SHP77 (cell line): ENCODE measurements at places on chromosomes 4 and X.

DNA sequence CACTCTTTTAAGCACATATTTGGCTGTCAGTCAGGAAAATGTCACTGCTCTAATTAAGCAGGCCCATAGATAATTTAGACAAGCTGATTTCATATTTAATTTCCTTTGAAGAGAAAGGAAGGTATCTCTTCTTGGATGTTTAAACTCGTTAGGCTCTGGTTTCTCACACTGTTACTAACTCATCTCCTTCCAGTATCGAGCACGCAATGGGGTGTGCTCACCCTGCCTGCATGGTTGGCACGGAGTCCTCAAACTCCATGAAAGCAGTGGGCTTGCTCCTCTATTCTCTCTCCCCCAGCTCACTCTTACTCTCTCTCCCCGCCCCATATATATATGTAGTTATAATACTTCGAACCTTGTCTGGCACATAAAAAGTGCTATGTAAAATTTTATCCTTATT lies 76.9 kb downstream of the EGF start:
- DNase-seq, result no peak

DNA sequence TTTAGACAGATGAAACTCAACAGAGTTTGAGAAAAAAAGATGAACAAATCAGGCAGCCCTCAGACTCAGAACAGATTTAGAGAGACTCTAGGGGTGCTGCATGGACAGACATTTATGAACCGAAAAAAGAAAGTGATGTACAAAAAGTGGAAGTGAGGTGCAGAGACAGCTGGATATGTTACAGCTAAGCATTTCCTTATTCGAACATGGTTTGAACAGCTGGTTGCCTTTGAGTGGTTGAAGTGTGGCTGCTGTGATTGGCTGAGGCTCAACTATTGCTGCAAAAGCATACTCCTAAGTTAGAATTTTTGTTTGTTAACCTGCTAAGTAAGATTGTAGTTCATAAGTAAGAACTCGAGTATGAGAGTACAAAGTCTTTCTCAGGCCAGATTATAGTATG lies 331.5 kb upstream of the PABPC4L start:
- DNase-seq, result no peak

DNA sequence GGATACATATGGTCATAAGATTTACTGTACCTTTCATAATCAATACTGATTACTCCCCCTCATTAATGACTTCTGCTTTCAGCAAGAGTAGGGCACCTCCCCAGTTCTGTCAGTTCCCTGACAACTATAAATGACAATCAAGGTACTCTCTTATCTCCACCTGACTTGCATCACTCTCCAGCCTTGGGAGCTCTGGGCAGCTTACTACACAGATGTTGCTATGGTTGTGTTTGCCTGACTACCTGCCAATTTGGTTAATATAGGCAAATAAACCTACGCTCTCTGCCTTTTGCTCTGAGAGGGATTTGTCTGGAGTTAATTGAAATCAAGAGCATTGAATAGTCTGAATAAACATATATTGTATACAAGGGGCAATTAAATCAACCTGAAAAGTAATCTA lies 22.8 kb upstream of the MAP7D3 start:
- DNase-seq, result no peak

DNA sequence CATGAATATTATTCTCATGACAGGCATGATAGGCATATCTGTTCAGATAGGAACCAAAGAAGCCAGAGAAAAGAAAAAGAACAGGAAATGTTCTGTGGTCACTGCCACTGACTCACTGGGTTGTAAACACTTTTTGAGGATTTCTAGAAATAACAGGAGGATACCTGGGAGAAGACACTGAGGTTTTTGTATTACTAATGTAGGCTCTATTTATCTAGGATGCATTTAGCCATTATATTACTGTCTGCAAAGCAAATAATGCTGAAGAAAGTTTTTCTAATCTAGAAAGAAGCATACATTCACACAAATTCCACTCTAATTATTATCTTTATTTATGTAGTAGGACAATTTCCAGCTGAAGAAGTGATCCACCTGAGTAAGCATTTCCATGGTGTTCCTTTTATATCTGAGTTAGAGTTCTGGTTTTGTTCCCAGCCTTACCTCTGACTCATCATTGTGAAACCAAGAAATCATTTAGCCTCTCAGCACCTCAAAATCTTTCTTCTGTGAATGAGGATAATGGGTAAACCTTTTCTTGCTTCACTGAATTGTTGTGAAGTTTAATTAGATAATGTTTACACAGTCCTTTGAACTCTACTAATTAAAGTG lies 40.2 kb upstream of the EPGN start:
- DNase-seq, result no peak

DNA sequence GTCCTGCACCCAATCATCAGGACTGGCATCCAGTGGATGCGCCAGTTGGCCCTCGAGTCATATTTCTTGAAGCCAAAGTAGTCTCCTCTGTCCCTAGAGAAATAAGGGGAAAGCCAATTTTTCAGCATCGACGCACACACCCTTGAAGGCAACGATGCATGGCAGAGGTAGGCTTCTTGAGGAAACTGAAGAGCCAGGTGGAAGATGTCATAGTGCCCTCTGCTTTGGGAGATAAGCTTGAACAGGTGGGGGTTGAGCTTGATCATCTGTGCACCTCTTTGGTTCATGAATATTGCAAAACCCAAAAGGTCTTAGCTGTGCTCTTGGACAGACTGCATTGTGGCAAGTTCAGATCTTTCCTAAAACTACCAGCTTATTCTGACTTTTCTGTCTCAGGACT lies 34.6 kb upstream of the WDR1 start:
- DNase-seq, result no peak

DNA sequence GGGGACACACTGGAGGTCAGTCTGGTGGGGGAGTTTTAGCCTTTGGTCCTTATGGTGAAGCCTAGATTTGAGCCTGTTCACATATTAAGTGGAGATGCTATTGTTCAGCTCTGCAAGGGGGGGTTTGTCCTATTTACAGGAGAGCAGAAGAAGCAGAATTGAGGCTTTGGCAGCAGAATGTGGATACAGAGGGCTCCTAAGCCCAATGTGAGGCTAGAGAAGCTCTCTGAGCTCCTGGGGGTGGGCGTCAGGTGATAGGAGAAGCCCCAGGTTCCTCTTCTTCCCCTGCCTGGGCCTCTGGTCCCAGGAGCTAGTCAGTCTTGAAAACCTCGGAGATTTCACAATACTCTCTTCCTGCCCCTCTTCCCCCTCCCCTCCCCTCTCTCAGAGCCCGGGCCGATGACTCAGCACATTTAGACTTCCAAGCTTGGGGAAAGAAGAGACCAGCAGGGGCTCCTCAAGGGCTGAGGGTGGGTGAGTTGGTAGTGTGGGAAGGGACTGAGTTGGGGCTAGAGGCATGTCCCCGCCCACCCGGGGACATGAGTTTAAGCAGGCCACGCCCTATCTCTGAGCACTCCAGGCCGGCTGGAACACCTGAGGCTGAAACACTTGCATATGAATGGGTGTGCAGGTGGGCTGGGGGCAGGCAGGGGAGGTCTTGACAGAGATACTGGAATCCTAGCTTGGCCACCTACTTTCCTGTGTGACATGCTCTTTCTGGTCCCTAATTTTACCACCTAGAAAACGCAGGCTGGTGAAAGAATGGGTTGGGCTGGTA lies 3.4 kb downstream of the TFE3 start:
- DNase-seq, result peak; percentile 64

GRCh38 chrX:140439476-140439875 lies 65.4 kb downstream of the SOX3 start:
- DNase-seq, result no peak

DNA sequence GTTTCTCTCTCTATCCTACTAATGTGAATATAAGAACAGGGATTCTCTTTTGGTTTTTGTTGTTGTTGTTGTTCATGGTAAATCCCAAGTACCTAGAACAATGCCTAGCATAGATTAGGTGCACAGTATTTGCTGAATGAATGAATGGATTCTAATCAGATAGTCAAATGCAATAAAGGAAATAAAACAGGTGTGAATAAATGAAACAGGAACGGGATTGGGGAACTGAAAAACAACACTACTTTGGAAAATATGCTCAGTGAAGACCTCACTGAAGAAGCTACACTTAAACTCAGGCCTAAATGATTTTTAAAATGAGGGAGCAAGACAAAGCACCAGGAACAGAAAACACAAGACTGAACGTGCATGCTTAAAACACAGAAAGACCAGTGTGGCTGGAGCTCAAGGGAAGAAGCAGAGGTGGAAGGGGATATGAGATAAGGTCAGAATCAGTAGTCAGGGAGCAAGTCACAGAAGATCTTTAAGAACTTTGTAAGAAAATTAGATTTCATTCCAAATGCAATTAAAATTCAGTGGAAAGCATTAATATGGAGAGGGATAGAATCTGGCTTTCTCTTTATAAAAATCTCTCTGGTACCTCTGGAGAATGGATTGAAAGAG lies 144.7 kb downstream of the ZAR1 start:
- DNase-seq, result no peak

DNA sequence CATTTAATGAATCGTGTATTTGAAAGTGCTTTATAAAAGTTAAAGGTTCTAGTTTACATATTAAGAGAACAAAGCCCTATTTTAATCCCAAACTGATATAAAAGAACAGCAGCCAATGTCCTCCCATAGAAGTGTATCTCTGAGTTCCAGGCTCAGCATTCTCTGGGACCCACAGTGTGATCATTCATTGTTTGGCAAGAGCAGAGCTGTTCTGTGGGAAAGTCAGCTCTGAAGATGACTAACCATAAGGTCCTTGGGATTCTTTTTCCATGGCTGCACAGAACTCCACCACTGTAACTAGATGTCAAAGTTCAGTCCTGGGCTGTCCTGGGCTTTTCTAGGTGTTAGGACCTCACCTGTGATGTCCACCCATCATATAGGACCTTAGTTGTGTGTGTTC lies 157.0 kb upstream of the TLL1 start:
- DNase-seq, result no peak

- DNase-seq, result no peak
Observed at GRCh38 chr4:131974730-131975129, 1174.4 kb upstream of the PCDH10 start.

DNA sequence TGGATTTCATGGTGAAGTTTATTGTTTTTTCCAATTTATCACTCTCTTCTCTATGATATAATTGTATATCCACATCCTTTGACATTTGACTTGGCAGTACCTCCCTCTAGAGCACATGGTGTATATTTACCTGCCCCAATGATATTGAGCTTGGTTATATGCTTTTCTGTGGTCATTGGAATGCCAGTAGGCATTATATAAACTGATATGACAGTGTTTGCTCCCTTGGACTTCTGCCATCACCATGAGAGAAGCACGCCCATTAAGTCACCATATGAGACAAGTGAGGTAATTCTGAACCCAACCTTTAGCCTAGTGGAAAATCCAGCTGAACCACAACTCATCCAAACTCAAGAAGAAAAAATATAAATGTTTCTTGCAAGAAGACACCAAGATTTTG lies 2761.5 kb downstream of the ARAP2 start:
- peak; percentile 48 for DNase-seq

DNA sequence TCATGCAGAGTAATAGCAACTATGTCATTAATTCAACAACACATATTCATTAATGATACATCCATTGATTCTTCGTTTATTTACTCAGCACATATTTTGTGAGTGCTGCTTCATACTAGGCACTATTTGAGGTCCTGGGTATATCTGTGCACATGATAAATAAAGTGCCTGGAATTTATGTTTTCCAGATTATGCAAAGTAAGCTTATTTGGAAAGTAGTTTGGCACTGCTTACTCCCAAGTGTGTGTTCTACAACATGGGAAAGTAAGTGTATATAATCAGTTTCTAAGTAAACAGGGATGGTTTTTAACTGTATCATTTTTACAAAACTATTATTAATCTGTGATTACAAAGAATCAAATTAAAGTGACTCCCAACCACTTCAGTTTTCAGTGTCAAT lies 16.8 kb upstream of the EPGN start:
- DNase-seq, result no peak

DNA sequence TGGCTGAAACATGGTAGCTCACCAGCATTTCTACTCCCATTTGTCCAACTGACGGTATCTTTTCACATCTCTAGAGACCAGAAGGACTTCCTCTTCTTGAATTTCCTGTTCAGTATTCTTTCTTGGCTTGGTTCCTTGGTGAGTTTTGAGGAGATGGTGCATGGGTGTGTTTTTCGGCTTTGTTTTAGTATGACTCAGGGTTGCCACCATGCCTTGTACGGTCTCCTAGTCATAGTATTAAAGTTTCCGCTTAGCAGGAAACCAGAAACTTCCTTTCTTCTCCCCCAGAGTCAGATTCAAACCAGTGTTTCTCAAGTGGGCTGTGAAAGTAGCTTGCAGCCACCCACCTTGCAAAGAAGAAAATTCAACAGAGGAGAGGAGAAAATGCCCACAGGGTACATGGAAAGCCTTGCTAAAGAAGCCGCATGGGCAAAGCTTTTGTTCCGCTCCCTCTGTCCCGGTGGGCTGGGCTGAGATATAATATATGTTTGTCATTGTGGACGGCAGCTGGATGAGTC lies 5.7 kb downstream of the CD99 start:
- DNase-seq, result no peak

DNA sequence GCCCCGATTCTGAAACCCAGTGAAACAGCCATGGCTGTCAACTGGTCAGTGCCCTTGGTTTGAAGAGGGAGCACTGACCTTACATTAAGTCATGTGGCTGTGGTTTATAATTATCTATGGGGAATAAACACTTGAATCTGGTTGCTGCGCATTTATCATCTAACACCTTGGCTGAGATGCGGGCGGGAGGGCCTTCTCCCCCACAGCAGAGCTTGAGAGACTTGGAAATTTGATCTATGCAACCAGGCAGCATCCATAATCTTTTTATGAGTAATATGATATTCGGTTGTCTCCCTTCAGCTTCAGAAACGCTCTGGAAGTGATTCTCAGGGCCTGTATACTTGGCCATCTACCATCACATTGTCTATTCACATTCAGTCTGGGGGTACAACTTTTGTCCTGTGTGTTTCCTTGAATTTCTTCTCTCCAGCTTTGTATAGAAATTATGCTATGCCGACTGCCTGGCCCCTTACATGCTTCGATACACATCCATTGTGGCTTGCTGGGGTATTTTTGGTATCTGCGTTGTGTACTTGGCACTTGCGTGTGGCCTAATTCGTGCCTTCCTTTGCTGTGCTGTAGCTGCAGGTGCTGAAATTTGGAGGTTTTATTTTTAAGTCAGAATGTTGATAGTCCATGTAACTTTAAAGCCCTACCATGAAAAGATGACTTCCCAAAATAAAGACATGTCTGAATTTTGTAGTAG lies 321.6 kb downstream of the ARHGAP10 start:
- DNase-seq, result no peak

DNA sequence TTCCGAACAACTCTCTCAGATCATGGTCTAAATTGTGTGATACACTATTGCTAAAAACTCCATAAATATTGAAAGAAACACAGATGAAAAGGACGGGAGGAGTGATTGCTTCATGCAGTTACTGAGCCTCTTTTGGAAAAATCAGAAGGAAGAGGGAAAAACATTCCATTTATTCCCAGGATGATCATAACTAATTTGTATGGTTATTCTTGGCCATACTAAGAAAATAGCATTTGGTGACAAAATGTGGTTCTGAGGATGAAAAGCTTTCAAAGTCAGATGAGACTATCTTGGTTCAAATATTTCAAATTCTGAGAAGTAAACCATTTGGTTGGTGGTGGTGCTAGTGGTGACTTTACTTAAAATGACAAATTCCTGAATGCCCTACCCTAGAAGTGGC lies 305.4 kb upstream of the LDB2 start:
- no peak for DNase-seq
